Activated CD4-positive, alpha-beta memory T cell treated with anti-CD3 and anti-CD28 coated beads, Interleukin-2, amount 10 ng/mL, durations not matched to agents 7 days and 5 days (primary cell): ENCODE measurements at places on chromosomes 12 and 14. TPM values are rescaled to one million over a fixed set of nuclear protein-coding genes. Genes with fewer than 3 reads are reported as not detected.

Gene PRB2
- total RNA-seq: not detected

Gene PPP4R4
- total RNA-seq: 3.3 TPM

Gene DHH
- 0.20 TPM for total RNA-seq

Gene SERPINA1
- total RNA-seq: 0.53 TPM

Gene DERA
- total RNA-seq: 24.4 TPM

Gene LRRC23
- total RNA-seq: 6.1 TPM

Gene CDKN3
- 79.6 TPM for total RNA-seq

- DNase-seq: no peak
Observed at GRCh38 chr14:52992236-52992870, 41.5 kb upstream of the FERMT2 start.

DNA sequence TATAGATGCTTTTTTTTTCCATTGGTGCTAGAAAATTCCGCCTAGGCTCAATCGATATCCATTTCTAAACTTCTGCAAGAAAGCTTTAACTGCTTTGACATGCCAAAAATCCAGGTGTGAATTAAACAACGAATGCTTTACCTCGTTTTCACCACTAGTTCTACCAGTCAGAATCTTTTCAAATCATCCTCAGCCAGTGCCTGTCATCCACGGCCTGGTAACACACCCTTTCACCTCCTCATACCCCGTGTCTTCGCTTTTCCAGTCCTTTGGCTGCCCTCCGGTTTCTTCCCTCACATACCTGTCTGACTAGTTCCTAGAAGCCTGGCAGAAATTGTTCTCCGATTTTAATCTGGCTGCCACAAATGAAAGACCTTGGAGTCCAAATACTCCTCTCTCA lies 1.4 kb upstream of the PHC1 start:
- DNase-seq: no peak

DNA sequence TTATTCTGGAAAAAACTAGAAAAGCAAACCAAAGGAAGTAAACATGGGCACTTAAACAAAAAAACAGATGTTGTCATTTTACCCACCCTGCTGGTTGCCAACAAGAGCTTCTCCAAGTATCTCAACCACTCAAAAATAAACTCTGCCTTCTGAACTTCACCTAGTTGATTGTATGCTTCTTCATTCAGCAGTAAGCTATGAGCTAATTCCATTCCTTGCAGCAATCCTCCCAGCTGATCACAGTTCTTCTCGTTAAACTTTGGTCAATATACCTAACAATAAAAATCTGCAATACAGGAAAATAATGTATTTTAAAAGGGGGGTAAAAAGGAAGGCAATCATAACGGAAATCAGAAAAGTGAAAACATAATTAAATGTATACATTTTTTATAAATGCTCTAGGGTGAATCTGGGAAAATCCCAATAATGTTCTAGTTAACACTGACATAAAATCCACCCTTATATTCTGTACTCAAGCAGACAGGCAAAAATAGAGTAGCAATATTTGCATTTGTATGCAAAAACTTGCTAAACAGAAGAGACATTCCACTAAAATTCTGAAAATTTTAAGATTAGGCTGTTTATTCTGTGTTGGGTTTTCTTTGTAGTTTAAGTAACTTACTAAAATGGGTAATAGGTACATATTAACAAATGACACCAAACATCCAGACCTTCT lies 17.4 kb downstream of the HEATR5A start:
- DNase-seq: no peak

DNA sequence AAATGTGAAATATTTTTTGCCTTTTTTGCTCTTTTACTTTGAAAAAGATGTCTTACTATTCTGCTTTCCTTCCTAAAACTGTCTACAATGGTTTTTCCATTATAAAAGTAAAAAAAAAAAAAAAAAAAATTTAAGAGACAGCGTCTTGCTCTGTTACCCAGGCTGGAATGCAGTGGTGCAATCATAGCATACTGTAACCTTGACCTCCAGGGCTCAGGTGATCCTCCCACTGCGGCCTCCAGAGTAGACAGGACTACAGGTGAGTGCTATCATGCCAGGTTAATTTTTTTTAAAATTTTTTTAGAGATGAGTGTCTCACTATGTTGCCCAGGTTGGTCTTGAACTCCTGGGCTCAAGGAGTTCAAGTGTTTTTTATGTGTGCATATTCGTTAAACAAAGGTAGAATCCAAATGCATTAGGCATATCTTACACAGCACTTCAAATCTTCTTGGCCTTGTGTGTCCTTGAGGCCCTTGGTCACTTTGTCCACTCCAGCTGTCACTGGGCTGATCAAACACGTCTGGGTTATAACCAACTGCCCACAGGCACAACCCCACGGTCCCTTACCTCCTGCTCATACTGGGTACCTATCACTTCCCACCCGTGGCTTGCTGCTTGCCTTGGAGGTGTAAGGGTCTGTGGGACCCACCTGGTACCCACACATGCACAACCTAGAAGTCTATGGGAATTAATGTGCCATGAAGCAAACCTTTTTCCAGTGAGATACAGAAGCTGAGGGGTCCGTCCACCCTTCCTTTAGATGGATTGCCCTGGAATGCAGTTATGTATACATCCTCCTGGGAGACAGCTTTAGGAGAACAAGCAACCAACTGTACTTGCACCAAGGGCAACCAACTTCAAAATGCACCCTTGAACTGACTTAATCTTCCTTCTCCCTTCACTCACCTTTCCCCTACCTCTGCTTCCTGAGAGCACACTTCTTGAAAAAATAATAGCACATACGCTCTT lies 12.8 kb downstream of the RAD52 start:
- no peak for DNase-seq

GRCh38 chr14:49313108-49313507 lies 273.1 kb downstream of the RPS29 start:
- no peak for DNase-seq

DNA sequence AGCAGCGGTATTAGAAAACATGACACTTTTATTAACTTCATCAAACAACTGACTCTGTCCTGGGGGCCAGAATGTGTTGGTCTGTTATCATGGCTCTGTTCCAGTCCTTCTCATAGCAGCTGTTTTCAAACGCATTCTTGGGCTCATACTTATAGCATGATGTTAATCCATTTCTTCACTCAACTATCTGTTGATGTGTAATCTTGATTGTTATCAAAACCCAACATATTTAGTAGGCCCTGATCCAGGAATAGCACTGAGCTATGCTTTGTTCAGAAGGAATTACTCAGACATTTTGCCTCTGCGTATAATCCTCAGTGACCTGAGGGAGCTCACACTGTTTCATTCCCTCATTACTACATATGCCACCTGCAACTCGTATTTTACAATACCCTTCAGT lies 315.9 kb downstream of the BMP4 start:
- no peak for DNase-seq

DNA sequence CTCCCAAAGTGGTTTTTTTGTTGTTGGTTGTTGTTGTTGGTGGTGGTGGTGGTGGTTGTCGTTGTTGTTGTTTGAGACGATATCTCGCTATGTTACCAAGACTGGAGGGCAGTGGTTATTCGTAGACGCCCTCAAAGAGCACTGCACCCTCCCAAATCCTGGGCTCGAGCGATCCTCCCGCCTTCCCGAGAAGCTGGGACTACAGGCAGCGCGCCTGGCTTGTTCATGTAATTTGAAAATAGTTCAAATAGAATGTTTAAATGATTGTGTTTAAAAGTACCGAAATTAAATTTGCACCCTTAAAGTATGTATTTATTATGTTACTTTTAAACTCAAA lies 439 bp upstream of the ANAPC5 start:
- DNase-seq: no peak

DNA sequence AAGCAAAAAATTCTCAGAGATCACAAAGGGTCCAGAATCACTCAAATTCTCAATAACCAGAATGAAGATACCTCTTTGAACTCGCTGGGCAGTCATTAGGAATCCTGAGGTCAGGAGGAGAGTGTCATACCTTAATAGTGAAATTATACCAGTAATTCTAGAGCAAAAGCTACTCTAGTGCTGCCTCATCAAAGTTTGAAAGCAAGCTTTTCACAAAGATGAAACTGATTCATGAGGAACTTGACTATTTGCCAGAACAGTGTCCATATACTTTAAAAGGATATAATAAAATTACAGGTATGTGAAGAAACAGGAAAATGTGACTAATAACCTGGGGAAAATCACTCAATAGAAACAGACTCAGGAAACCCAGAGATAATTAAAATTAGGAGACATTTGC lies 44.5 kb downstream of the EML5 start:
- no peak for DNase-seq

GRCh38 chr12:132491138-132491663 lies 1.2 kb downstream of the FBRSL1 start:
- DNase-seq: no peak

- no peak for DNase-seq
Observed at GRCh38 chr12:10366875-10367274, 23.0 kb downstream of the KLRK1 start.

GRCh38 chr12:70040141-70040540 lies 203.1 kb upstream of the CNOT2 start:
- DNase-seq: no peak

GRCh38 chr12:30595742-30596141 lies 99.9 kb downstream of the IPO8 start:
- DNase-seq: no peak

- DNase-seq: no peak
Observed at GRCh38 chr12:107011519-107011918, 24.6 kb upstream of the MTERF2 start.

GRCh38 chr12:6909421-6910145 lies 4.8 kb upstream of the ENO2 start:
- no peak for DNase-seq

GRCh38 chr12:83320350-83320749 lies 633.6 kb downstream of the TMTC2 start:
- no peak for DNase-seq

GRCh38 chr12:110251381-110251780 lies 29.7 kb upstream of the ATP2A2 start:
- no peak for DNase-seq

- no peak for DNase-seq
Observed at GRCh38 chr12:26101350-26101734, 23.5 kb downstream of the BHLHE41 start.

DNA sequence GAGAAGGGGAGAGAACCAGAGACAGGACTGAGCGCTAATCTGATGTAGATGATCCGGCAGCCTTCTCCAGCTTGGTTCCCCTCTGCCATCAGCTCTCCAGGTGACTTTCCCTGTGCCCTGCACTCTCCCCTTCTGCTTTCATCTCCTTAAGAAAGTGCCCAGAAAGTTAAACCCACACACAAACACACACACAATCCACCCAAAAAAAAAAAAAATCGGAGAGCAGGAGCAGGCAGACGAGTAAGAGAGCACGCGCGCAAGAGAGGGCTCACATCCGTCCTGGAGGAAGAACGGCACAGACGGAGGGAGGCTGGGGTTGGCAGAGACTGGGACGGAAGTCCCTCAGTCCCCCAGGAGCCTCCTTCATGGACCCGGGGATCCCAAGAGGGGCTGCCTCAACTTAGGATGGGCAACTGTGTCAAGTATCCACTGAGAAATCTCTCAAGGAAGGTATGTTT lies 9.8 kb downstream of the CABP1 start:
- no peak for DNase-seq

GRCh38 chr14:74762917-74763802 lies at the start of gene YLPM1:
Gene YLPM1, plus strand, starts transcription at chr14:74763316. Its CDS starts 174 bp downstream, at chr14:74763490.
- peak; percentile 92 for DNase-seq

- DNase-seq: no peak
Observed at GRCh38 chr14:90759370-90760077, 56.7 kb downstream of the TTC7B start.
